Eye (tissue), 1 donor: ENCODE measurements at places on chromosomes 16 and 17.

DNA sequence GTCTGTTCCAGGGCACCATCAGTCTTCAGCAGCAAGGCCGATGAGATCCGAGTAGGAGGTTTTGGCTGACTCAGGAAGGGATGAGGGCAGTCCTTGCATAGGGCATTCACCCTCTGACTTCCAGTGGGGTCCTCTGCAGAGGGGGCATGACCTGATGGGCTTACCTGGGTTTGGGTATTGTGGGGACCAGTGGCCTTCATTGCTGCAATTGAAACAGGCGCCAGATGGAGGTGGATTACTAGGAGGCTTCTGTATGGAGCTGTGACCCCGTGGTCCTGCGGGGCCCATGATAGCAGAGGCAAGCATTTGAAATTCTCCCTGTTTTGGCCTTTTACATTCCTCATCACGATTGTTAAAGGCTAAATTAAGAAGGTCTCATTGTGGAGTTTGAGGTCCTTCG, 2448.7 kb downstream of the TP53TG3F start:
- DNase-seq: no peak

DNA sequence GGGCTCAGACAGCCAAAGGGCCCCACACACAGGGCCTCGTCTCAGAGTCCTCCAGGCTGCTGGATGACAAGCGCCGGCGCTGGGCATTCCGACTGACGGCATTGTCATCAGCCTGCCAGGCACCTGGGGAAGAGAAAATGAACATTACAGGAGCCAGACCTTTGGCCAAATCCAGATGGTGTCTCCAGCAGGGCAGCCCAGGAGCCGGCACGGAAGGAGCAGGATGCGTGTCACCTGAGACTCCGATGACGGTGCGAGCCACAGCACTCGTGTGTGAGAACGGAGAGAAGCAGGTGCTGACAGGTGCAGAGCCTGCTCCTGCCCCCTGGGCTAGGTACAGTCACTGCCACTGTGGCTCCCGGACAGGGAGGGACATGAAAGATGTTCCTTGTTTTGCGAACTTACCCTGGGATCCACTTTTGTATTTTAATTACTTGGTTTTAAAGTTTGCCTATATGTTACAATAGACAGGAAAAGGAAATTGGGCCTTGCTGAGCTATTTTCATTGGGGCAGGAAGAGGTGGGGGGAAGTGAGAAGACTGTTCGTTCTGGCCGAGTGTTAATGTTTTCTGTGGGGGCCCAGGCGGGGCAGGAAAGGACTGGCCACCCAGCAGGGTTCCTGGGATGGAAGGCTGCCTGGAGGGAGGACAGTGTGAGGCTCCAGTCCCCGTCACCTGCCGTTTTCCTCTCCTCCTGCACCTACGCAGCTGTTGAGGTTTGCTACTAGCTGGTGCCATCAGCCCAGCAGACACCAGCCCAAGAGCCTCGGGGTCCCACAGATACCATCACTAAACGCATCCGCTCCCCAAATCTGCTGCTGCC, 4.4 kb upstream of the FOXJ1 start:
- no peak for DNase-seq

GRCh38 chr16:60636117-60636516, 1400.1 kb downstream of the CDH8 start:
- DNase-seq: no peak

GRCh38 chr16:9048302-9048700, 43.1 kb upstream of the HAPSTR1 start:
- no peak for DNase-seq

DNA sequence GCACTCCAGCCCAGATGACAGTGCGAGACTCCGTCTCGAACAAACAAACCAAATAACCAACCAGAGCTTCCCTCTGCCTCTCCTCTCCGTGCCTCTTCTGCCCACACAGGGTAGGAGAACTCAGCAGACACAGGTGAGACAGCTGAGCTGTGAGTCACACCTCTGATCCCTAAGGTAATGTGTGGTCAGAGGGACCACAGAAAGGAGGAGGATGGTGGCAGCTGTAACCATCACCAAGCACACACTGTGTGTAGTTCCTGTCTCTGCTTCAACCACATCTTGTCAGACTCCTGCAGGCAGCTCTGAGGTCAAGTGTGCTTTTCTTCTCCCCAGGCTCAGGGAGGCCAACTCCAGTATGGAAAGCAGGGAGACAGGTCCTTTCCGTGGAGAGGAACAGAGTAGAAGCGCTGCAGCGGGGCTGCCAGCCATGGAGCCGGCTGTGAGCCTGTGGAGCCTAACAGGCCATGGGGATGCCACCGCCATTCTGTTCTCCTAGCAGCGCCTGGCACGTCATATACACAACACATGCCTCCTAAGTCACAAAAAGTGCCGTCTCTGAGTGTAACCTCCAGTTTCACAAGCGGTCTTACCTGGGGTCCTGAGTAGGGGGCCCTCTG, 7.1 kb downstream of the NUDT16L1 start:
- no peak for DNase-seq

- no peak for DNase-seq
Observed at GRCh38 chr17:1640329-1641064, 5.0 kb downstream of the SCARF1 start.

DNA sequence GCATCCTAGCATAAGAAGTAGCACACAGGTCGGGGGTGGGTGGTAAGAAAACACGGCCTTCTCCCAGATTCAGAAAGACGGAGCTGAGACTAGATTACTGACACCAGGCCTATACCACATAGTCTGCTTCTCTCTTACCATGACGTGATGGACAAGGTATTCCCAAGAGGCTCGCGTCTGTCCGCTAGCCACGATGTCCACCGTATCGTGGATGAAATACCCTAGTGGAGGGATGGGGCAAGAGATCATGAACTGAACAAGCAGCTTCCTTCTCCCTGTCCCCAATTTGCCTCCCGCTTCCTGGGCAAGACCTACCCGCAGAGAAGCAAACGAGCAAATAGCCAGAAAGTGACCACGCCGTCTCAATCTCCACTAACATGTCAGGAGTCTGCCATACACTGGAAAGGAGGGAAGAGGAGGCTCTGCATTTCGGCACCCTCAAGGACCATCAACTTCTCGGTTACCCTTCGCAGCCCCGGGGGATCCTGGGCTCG, 820 bp downstream of the TLCD1 start:
- peak; percentile 60 for DNase-seq

- peak; percentile 28 for DNase-seq
Observed at GRCh38 chr17:76246080-76247066, 6.1 kb upstream of the RNF157 start.

GRCh38 chr17:40485851-40486521, 15.4 kb downstream of the TNS4 start:
- DNase-seq: peak; percentile 60

DNA sequence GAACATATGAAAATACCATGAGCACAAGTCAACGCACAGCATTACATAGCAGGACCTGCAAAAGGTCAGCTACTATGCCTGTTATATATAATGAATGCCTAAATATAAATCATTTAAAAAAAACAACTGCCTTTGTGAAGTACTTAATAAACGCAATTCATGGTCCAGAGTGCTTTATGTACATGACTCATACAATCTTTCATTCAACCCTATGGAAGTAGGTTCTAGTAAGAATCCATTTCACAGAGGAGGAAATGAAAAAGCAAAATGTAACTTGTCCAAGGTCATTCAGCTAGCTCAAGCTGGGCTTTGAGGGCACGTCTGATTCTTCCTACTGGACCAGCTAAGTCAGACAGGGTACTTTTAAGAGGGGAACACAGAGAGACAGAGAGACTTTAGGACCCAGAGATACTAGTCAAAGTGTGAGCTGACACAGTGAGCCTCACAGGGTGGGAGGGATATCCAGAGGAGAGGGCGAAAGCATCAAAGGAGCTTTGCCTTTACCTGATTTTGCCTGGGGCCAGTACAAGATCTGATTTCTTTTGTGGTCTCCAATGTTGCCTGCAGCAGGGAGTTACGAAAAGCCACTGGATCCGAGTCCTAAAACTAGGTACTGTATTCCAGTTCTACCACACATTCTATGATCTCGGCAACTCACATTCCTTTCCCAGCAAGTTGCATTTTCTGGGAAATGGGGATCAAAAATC, 83.4 kb upstream of the ZFHX3 start:
- no peak for DNase-seq

DNA sequence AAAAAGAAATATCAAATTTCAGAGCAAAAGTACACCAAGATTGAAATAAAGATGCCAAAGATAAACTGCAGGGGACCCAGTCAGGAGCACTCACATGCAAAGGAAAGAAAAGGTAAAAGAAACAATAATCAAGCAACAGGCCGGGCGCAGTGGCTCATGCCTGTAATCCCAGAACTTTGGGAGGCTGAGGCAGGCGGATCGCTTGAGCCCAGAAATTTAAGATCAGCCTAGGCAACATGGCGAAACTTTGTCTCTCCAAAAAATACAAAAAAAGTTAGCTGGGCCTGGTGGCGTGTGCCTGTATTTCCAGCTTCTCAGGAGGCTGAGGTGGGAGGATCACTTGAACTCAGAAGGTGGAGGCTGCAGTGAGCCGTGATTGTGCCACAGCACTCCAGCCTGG, 107.6 kb upstream of the SMURF2 start:
- no peak for DNase-seq

- peak; percentile 64 for DNase-seq
Observed at GRCh38 chr17:16428098-16428882, 12.9 kb downstream of the TRPV2 start.

DNA sequence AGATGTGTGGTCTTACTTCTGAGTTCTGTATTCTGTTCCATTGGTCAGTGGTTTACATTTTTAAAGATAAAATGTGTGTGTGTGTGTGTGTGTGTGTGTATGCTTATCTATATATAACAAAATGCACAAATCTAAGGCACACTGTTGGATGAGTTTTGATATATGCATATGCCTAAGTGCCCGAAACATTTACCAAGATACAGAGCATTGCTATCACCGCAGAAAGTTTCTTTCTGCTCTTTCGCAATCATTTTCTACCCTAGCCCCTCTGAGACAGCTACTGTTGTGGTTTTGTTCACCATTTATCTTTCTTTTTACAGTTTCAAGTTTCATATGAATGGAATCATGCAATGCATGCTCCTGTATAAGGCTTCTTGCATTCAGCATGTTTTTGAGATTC, 97.0 kb downstream of the MRTFB start:
- DNase-seq: no peak

- DNase-seq: no peak
Observed at GRCh38 chr16:72997141-72997542, 50.8 kb downstream of the ZFHX3 start.

DNA sequence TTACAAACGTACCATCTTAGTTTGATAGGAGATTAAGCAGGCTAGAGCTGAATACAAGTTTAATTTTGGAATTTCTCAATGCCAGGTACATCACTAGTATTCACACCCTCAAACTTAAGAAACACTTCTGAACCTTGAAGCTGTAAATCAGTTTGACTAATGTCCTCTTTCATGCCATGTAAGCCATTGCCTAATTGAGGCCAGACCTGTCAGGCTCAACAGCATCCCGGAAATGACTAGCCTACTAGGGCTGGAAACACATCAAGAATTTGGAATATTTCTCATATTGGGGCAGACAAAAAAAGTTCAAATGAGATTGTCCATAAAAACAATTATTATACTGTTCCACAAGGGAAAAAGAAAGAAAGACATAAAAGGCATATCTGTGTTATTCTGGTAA, 1.7 kb downstream of the USP32 start:
- no peak for DNase-seq

GRCh38 chr16:56848029-56848936, 16.7 kb upstream of the SLC12A3 start:
- DNase-seq: no peak

- no peak for DNase-seq
Observed at GRCh38 chr17:39251997-39252396, 26.3 kb upstream of the STAC2 start.

DNA sequence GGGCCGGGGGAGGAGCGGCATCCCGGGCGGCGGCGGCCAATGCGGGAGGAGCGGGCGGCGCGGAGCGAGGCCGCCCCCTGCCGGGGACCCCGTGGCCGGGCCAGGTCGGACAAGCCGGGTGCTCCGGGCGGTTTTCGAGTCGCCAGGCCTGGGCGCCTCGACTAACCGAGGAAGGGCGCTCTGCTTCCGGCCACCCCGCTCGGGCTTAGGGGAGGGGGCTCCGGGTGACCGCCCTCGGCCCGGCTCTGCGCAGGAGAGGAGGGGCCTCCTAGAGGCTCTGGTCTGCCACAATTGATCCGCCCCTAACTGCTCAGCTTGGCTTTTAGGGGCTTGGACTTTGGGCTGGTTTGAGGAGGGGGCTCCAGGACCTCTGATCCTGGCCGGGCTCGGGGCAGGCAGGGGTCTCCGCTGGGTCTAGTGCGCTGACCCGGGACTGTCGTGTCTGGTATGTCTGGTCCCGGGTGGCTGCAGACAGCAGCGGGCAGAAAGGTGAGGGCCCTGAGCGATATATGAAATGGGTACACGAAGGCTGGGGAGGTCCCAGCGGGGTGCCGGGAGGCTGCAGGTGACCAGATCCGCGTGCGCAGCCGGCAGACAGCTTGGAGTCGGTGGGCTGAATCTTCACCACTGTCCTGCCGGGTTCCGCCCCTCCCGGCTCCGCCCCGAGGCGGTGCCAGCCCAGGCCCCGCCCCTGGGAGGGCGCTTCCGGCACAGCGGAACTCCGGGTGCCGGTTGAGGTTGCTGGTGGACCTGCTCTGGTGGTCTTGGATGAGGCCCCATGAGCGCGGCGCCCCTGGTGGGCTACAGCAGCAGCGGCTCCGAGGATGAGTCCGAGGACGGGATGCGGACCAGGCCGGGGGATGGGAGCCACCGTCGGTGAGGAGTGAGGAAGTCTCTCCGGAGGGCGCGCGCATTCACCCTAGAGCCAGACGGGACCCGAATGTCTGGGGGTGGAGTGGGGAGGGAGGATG, at the start of gene USB1:
USB1 (plus strand) TSS at position 702 of the 971 bp plus-strand sequence; CDS start at position 779, 77 bp downstream.
- peak; percentile 96 for DNase-seq

DNA sequence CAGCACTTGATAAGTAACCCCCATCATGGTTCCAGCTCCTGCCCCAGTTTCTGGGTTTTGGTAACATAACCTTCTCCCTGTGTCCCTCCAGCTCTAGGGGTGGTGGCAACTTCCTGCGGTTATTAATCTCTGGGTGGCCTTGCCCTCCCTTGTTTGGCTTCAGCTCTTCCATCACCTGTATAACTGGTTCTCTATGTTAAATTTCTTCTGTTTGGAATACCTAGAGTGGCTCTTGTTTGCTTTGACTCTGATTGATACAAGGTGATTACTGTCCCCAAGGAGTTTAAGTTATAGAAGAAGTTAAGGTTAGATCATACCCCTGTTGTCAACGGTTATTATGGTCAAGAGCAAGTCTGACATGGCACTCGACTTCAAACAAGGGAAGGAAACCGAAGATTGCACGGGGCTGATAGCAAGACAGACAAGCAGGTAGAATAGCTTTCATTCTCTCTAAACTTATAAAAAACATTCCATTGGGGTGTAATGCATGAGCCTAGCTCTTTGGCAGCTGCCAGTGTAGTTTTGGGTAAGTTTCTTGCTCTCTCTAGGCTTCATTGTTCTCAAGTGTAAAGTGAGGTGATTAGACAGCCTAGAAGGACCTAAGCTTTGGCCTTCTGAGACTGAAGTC, 11.0 kb upstream of the CCR7 start:
- no peak for DNase-seq

DNA sequence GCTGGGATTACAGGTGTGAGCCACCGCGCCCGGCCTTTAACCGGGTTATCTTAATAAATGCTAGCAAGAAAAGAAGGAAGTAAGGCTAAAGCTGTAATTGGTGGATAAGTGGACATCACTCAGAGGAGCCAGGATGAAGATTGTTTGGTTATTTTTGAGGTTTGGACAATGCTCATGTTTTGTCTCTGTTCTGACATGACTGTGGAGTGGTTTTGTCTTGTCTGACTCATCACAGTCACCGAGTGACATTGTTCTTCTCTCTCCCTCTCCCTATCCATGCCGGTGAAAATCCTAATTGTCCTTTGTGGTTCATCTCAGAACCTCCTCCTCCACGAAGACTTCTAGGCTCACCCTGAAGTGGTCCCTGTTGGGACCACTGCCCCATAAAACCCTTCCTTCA, 23.5 kb upstream of the GRIN2A start:
- DNase-seq: no peak
